ENCODE measurements at places on chromosomes 13 and 19.

GRCh38 chr13:34933786-34934185 is 8.3 kb upstream of the NBEA start:
- DNase-seq = no peak

DNA sequence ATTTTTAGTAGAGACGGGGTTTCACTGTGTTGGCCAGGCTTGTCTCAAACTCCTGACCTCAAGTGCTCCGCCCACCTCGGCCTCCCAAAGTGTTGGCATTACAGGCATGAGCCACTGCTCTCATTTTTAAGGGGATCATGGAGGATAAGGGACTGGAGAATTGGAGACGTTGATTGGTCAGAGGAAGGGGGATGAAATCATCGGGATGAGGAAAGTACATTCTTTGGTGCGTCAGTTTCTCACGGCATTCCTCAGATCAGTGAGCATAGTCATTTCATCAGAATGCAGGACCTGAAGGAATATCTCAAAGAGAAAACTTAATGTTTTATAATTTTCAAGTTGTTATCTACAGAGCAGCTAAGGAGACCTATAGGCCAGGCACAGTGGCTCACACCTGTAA is 14.0 kb downstream of the ZNF114 start:
- no peak for DNase-seq

DNA sequence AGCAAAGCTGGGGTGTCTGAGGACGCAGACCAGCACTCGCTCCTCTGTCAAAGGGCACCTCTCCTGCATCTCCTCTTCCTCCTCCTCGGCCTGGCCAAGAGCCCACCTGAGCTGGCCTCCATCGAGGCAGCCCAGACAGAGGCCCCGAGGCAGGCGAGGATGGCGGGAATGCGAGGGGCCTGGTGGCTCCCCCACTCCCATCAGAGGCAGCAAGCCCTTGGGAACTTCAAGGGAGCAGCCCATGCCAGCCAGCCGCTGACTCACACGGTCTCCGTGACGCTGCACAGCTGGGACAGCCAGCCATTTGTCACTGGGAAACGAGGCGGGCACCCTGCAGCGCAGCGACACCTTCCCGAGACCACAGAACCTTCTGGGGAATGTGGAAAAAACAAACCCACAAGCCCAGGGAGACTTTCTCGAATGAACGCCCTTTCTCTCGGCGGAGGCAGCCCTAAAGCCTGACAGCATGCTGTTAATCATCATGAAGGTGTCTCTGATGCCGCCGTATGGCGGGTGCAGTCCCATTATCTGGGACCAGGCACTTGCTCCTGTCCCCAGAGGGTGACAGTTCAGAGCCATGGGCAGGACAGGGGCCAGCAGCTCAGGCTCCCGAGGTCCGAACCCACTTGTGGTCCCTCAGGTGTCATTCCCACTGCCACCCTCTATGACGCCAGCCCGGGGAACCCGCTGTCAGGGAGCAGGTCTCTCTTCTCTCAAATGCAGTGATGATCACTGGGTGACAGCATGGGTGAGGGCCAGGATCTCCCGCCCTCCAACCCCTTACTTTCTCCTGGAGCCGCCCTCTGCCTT is 53.0 kb downstream of the PEPD start:
- DNase-seq = no peak

DNA sequence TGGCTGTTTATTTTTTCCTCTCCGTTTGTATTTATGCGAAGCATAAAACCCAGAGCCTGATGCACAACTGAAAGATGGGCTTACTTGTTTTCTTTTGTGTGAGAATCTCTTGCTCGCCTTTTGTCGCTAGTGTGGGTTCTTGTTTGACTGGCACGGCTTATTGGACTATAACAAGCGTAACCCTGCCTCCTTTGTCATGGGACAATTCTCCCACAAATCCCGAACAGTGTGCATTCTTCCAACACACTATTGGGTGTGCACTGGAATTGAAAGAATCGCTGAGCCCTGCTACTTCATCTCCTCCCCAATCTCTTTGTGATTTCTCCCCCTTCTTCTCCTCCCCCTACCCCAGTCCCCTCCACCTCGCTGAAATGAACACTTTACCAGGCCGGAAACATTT is 110.8 kb downstream of the ZIC5 start:
- DNase-seq = no peak

DNA sequence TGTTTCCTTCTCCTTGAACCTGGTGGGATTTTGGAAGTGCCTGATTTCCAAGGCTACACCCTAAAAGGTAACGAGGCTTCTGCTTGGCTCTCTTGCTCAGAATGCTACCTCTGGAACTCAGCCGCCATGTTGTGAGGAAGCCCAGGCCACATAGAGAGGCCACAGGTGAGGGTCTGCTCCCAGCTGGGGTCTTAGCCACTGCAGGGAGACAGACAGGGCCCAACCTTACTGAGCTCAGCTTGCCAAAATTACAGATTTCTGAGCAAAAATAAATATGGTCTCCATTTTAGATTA is 61.4 kb downstream of the GPR12 start:
- DNase-seq = no peak

DNA sequence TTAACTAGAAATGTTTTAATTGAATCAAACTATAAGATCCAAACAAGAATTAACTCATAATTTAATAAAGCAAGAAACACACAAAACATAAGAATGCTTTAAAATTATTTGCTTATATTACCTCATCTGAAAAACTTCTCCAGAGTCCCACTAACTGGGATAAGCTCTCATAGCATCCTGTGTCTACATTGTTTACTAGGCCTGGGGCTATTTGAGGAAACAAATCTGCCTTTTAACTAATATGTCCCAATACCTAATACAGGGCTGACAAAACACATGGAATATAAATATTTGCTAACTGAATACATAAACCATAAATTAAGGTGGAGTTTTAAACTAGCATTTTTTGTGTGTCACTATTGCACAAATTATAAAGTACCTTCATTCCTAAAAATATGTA is 1399.8 kb upstream of the SLC10A2 start:
- DNase-seq = no peak

DNA sequence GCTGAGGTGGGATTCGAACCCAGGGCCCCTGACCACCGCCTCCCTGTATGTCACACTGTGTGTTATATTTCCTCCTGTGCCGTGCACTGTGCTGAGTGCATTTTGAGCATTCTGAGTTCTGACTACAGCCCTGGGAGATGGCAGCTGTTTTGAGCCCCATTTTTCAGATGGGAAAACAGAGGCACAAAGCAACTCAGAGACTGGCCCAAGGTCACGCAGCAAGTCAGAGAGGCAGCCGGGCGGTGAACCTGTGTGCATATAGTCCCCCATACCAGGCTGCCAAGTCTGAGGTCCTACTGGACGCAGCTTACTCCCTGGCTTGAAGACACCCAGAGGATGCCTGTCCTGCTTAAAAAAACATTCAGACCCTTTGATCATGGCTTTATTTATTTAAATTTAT is 17.7 kb downstream of the MYH14 start:
- DNase-seq = no peak

DNA sequence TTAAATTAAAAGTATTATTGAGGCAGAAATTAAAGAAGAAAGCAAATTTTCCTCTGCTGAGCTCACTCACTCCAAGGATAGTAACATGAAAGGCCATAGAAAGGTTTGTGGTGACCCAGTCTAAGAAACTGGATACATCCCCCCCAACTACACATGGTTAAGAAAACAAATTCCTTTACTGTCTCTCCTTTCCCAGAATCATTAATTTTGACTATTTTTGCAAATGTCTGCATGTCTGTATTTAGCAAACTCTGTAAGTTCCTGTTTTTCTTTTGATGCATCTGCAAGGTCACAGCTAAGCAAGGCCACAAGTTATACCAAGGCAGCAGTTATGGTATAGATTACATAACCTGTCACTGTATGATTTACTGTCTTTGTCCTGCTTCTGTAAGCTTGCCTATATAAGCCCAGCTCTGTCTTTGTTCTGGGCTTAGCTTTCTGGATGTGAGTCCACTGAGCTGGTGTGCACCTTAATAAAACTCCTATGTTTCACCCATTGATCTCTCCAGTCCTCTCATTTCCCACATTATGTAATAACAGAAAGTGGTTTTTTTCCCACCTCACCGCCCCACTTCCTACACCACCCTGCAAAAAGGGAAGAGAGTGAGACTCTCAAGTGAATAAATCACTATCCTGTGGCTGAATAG is 8.5 kb upstream of the ZNF83 start:
- DNase-seq = no peak

DNA sequence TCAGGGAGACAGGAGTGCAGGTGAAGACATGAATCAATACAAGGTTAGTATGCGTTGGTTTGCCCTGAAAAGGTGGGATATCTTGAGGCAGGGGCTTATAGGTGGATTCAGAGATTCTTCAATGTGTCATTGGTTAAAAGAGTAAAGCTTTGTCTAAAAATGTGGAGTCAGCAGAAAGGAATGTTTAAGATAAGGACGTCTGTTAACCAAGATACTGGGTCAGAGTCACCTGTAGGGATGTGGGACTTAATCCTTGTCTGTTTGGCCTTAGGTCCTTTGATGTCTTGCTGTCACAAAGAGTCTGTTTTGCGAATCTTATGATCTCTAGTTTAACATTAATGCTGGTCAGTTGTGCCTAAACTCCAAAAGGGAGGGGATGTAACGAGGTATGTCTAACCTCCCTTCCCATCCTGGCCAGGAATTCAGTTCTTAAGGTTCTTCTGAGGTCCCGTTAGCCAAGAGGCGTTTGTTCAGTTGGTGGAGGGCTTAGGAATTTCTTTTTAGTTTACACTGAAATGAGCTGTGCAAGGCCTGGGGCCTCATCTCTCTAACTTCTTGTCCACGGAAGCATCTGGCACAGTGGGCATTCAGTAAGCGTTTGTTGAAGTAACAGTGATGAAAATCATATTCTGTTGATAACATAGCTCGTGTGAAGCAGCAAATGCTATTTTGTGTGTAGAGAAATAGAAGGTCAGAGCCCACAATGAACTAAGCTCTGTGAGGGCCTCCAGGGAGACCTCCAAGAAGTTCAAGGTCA is 96.2 kb upstream of the RNF113B start:
- no peak for DNase-seq

DNA sequence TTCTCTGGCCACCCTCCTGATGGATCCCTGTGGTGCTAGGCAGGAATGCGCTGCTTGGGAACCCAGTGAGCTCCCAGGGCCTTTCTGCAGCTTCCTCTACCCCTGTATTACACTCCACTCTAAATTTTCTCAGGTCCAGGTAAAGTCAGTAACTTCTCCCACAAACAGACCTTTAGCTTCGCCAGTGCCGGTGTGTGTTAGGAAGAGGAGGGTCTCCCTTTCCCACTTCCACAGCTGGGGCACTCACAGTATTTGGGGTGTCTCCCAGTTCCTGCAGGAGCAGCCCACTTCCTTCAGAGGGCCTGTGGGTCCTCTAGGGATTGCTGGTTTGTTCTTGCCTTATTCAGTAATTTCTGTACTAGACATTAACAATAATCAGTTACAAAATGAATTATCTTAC is 193.5 kb upstream of the PCDH17 start:
- no peak for DNase-seq

- no peak for DNase-seq
Observed at GRCh38 chr19:29886586-29886985, 55.5 kb upstream of the URI1 start.

GRCh38 chr13:36530861-36531590 is 98.7 kb downstream of the CCNA1 start:
- no peak for DNase-seq

DNA sequence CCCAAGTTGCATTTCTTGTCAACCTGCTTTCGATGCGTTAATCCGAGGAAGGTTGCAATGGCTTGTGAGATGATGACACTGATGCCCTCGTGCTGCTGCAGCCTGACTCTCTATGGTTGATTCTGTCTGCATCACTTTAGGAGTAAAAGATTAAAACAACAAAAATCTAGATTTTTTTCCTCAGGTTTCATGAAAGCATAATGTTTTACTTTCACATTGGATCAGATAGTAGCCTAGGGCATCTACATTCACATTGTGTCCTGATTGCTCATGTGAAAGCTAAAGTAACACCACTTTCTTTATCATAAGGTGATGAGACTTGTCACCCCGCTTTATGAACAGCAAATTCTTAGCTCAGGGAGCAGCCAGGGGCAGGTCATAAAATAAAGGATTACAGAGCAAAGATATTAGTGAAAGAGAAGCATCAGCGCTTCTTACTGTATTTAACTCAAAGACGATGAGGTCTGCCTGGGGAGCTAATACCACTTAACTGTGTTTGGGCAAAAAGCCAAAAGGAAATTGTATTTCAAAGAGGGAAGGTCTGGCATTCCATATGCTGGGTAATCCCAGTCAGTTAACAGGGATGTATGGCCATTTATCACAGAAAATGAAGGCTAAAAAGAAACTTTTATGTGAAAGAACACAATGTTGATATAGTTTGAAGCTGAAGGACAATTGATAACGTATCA is 270.5 kb downstream of the GPC6 start:
- DNase-seq = no peak

DNA sequence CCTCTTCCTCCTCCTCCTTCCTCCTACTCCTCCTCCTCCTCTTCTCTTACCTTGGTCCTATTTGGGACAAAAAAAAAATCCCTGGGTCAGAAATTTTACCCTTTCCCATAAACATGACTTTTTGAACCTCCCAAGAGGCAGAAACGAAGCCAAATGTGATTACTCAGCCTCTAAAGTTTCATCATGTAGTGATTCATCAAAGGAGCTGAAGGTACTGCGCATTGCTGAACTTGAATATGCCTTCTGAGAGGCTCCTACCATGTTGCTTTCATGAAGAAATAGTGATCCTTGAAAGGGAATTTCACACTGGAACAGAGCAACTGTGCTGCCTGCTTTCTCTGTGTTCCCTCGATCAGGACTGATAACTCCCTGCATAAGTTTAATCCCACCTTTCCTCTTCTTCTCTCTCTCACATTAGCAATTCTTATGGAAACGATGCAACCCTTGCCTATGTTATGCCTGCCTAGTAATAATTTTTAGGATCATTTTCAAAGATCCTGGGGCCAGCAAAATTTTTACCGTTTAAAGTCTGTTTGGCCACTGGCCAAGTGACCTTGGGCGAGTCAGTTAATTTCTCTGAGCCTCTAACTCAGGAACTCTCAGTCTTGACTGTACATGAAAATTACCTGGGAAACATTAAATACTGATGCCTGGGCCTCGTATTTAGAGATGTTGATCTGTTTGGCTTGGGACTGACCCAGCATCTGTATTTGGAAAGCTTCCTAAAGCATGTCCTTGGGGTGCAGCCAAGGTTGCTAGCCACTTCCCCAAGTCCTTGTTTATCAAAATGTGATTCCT is 149.5 kb downstream of the DCT start:
- DNase-seq = no peak
